ENCODE measurements at places on chromosomes 1 and 21. TPM values are rescaled to one million over a fixed set of nuclear protein-coding genes. Genes with fewer than 3 reads are reported as not detected.

- no peak overlapping the region for H3K4me3 ChIP-seq
- H3K27me3 ChIP-seq, result no peaks in the 10 kb centered on the region
- no peak overlapping the region for H3K27ac ChIP-seq
- H3K36me3 ChIP-seq, result no peaks in the 10 kb centered on the region
These were observed 15.9 kb upstream of the PRDM15 start for GRCh38 chr21:41894922-41895557.

DNA sequence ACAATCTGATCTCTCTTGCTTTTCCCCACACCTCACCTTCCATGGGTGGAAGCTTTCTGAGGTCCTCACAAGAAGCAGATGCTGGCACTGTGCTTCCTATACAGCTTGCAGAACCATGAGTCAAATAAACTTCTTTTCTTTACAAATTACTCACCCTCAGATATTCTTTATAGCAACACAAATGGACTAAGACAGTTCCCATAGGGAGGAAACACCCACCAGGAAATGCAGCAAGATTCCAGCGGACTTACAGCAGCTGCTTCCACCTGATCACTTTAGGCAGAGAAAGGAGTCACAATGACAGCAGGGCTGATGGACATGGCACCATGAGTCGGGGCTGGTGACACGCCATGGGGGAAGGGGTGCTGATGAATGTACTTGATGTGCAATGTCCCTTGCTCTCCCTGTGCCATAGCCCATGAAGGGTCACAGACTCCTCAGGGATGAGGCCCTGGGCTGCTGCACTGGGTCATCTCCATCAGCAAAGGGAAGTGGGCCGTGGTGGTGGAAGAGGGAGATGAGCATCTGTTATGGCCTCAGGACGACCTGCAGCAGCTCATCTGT lies 53.9 kb downstream of the PRSS38 start:
- no peaks in the 10 kb centered on the region for H3K4me1 ChIP-seq
- no peaks in the 10 kb centered on the region for H3K36me3 ChIP-seq
- H3K27me3 ChIP-seq, result peaks cover 13% of the 10 kb centered on the region
- no peak for DNase-seq
- H3K27ac ChIP-seq, result no peak overlapping the region

Gene SPRR2E
- not detected for total RNA-seq

Gene NEGR1
- total RNA-seq, result 5.0 TPM

Gene APCS
- not detected for total RNA-seq

DNA sequence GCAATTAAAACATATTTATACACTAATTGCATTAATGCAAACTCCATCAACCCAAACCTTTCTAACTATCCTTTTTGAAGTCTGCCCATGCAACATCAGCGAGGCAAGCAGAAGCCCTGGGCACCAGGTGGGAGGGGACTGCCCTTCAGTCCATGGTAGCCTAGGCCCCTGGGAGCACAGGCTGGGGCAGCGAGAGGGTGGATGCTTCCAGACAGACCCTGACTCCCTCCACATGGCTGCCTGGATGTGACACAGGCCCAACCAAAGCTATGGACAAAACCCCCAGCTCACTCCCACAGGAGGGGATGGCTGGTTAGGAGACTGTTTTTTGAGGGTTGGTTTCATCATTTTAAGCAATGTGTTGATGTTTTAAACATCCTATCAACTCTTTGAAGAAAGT lies 17.8 kb upstream of the LRRC47 start:
- no peaks in the 10 kb centered on the region for H3K27me3 ChIP-seq
- no peak overlapping the region for H3K4me3 ChIP-seq
- H3K4me1 ChIP-seq, result no peaks in the 10 kb centered on the region
- H3K36me3 ChIP-seq, result peaks cover 50% of the 10 kb centered on the region

GRCh38 chr1:206761159-206761768 lies 9.3 kb upstream of the IL19 start:
- no peaks in the 10 kb centered on the region for H3K36me3 ChIP-seq
- no peak for DNase-seq
- peaks cover 3% of the 10 kb centered on the region for H3K27me3 ChIP-seq
- no peak overlapping the region for H3K4me3 ChIP-seq
- H3K27ac ChIP-seq, result no peak overlapping the region

DNA sequence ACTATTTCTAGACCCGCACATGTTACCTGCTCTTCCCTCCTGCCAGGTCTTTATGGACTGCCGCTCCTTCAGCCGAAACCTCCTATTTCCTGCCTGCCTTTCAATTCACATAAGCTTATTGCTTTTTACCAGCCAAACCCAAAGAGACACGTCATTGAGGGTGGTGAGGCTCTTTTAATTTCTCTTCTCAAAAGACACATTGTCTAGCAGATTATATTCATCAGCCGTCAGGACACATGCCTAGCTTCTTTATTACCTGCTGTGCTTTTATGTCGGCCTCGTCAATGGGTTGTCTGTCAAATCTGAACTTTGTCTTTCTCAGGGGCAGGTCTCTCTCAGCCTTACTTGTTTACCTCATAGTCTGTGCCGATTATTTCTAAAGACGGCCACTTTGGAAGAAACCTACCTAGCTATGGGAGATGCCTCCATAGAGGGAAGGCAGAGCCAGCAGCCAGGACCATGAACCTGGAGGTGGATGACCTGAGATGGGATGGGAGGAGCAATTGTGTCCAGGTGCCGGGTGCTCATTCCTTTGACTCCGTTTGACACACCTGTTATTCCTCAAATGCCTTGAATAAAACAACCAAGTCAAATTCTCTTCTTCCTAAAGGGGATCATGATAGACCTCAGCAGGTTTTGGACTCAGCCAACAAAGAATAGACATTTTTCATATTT lies 42.0 kb downstream of the ZBTB18 start:
- H3K36me3 ChIP-seq, result no peaks in the 10 kb centered on the region
- no peak overlapping the region for H3K27ac ChIP-seq
- H3K27me3 ChIP-seq, result no peaks in the 10 kb centered on the region

DNA sequence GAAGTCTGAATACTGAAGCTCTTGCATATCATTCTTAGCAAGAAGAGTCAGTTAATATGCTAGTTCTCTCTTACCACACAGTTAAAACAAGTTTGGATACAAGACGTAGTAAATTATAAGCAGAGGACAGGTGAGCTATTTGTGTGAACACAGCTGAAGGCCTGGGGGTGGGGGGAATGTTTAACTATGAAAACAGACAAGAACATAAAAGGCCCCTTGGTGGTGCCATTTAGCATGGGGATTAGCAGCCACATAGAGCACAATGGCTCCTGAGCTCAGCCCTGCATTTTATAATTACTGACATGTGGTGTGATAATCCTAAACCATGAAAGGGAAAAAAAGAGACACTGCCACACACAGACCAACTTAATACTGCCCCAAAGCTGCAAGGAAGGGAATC lies 94.8 kb downstream of the TGFBR3 start:
- no peaks in the 10 kb centered on the region for H3K27me3 ChIP-seq
- peaks cover 51% of the 10 kb centered on the region for H3K4me1 ChIP-seq
- peaks cover 7% of the 10 kb centered on the region for H3K36me3 ChIP-seq
- H3K27ac ChIP-seq, result no peak overlapping the region
- H3K4me3 ChIP-seq, result no peak overlapping the region

- H3K4me3 ChIP-seq, result no peak overlapping the region
- DNase-seq, result no peak
- peaks cover 13% of the 10 kb centered on the region for H3K4me1 ChIP-seq
- no peaks in the 10 kb centered on the region for H3K27me3 ChIP-seq
These were observed 5.5 kb upstream of the LGALS8 start for GRCh38 chr1:236518322-236518721.

DNA sequence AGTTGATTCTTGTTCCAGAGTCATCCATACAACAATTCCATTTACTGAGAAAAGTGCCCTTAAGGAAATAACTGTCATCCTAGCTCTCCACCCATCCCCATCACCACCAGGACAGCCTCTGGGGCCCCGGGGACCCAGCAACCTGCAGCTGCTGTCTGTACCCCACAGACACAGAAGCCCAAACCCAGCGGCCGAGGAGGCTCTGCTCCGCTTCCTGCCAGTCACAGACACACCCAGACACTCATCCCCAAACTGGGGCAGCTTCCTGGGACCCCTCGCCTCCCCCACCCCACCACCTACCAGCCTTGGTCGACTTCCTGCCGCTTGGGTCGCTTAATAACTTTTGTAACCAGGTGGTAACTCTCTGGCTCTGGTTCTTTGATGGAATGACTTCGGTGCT lies 121.6 kb upstream of the SLC25A33 start:
- no peak overlapping the region for H3K27ac ChIP-seq
- H3K4me3 ChIP-seq, result no peak overlapping the region
- no peak for DNase-seq
- peaks cover 8% of the 10 kb centered on the region for H3K4me1 ChIP-seq
- no peaks in the 10 kb centered on the region for H3K27me3 ChIP-seq

DNA sequence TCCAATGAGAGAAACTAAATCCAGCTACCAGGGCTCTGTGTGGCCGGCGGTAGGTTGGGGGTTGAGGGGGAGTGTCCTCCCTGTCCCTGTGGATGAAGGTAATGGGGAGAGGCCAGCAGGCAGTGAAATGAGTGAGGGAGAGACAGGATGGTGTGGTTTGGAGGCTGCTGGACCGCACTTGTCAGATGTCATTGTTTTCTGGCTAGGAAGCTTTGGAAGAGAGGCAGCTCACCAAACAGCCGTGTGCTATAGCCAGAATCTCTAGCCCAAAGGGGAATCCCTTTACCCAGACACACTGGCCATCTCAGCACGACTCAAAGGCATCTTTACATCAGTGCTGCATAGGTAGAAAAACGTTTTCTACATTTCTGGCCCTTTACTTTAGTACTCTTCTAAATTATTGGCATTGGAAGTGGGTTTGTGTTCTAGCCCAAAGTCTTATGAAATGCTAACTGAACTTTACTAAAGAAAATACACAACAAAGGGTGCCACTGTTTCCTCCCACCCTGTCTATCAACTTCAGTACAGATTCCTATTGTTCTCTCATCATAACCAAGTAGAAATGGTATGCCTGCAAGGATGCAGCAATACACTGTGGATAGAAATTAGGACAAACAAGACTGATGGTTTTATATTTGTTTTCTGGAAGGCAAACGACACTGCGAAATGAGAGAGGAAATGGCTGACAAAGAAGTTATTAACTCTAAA lies 95.9 kb upstream of the COA6 start:
- H3K27me3 ChIP-seq, result no peaks in the 10 kb centered on the region
- no peak overlapping the region for H3K27ac ChIP-seq
- H3K4me3 ChIP-seq, result no peak overlapping the region
- no peaks in the 10 kb centered on the region for H3K36me3 ChIP-seq
- H3K4me1 ChIP-seq, result no peaks in the 10 kb centered on the region

Gene OR6F1
- not detected for total RNA-seq

DNA sequence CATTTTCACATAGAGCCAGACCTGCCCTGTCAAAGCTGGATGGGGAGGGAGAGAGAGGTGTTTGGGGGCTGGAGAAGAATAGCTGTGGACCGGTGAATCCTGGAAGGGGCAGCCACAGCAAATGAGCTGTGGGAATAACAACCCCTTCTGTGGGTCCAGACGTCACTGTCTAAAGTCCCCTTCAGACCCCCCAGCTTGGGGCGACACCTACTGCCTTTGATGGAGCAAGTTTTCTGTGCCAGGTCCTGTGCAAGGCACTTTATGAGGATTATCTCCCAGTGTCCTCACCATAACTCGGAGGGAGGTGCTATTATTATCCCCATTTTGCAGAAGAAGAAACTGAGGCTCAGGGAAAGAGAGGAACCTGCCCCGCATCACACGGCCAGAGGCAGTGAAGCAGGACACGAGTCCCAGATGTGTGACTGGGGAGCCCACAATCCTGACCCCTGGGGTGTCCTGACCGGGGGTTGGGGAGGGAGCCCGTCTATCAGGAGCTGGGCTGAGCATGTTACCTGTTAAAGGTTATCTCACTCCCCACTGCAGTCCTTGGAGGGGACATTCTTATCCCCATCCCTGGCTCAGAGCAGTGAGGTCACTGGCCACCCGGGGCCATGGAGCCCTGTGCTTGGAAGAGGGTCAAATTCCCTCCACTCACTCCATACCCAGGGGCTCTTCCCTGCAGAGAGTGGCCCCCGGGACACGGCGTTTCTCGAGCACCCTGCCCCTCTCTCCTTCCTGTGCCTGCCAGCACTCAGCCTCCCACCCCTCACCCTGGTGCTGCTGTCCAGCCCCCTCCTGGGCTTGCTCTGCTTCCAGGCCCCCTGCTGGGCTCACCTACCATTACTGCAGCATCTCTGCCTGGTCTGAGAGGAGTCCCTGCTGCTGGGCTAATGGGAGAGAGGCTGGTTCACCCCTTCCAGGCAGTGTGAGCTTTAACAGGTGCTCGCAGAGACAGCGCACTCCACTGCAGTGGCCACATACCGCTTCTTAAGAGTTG lies 132.9 kb downstream of the PTPRU start:
- H3K4me3 ChIP-seq, result no peak overlapping the region
- peaks cover 48% of the 10 kb centered on the region for H3K27me3 ChIP-seq
- no peak for DNase-seq

- no peaks in the 10 kb centered on the region for H3K36me3 ChIP-seq
- no peaks in the 10 kb centered on the region for H3K4me1 ChIP-seq
- no peak overlapping the region for H3K4me3 ChIP-seq
- H3K27ac ChIP-seq, result no peak overlapping the region
These were observed 733.1 kb downstream of the MATN1 start for GRCh38 chr1:29990304-29990703.

Gene FAM110D
- 3.0 TPM for total RNA-seq

DNA sequence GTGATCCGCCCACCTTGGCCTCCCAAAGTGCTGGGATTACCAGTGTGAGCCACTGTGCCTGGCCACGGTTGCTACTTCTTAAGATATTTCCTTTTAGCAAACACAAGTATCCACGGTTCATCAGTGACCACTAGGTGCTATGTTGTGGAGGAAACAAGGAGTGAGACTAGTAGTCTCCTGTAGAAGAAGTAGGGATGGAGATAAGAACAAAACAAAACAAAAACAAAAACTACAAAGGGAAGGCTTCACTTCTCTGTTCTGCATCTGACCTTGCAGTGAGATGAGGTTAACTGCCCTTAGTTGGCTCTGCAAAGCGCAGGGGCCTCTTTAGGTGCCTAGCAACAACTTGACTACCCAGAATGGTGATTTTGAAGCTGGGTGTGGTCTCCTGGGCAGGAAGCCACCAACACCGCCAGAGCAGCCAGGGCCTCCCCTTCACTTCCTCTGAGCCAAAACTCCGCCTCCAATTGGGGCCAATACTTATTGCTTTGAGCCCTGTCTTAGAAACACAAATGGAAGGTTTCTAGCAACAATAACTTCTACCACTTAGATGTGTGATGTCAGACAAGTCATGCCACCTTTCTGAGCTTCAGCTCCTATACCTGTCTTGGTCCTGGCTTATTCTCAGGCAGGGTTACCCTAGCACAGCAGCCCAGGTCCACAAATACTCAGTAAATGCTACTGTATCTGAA lies 12.8 kb upstream of the CDC42 start:
- H3K27me3 ChIP-seq, result no peaks in the 10 kb centered on the region
- H3K4me3 ChIP-seq, result no peak overlapping the region
- DNase-seq, result peak; percentile 78
- no peaks in the 10 kb centered on the region for H3K36me3 ChIP-seq

Gene ZNF678
- total RNA-seq, result 2.5 TPM

GRCh38 chr1:225825607-225826007 lies 15.7 kb downstream of the EPHX1 start:
- H3K36me3 ChIP-seq, result peaks cover 23% of the 10 kb centered on the region
- no peaks in the 10 kb centered on the region for H3K27me3 ChIP-seq
- peaks cover 46% of the 10 kb centered on the region for H3K4me1 ChIP-seq
- H3K27ac ChIP-seq, result no peak overlapping the region

Gene TCHH
- not detected for total RNA-seq
